Lower lobe of right lung (tissue), 2 donors: ENCODE measurements at places on chromosomes 11 and 22.
A peak's percentile ranks its signal among the peaks of the same experiment; 100 is the strongest.

DNA sequence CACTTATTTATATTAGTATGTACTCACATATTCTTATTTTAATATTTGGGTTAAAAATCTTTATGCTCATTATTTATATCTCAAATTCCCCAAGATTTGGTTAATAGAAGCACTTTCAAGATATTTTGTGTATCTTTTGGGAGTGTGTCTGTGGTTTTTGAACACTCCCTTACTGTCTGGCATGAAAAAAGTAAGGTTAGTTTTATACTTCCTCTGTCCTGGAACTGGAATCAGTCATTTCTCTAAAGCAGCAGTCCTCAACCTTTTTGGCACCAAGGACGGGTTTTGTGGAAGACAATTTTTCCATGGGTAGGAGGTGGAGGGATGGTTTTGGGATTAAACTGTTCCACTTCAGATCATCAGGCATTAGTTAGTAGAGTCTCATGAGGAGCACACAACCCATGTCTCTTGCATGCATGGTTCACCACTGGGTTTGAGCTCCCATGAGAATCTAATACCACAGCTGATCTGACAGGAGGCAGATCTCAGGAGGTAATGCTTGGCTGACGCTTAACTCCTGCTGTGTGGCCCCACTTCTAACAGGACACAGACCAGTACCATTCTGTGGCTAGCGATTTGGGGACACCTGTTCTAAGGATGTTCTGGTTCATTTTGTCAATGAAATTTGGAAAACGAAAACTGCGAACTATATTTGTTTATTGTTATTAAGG, 60.2 kb downstream of the CASP12 start:
- DNase-seq, result no peak

- no peak for DNase-seq
Observed at GRCh38 chr11:134270250-134270714, 5.9 kb upstream of the GLB1L3 start.

GRCh38 chr22:27470169-27470772, 331.3 kb downstream of the MN1 start:
- DNase-seq, result no peak

- DNase-seq, result no peak
Observed at GRCh38 chr11:65649656-65650546, 12.0 kb downstream of the SIPA1 start.

DNA sequence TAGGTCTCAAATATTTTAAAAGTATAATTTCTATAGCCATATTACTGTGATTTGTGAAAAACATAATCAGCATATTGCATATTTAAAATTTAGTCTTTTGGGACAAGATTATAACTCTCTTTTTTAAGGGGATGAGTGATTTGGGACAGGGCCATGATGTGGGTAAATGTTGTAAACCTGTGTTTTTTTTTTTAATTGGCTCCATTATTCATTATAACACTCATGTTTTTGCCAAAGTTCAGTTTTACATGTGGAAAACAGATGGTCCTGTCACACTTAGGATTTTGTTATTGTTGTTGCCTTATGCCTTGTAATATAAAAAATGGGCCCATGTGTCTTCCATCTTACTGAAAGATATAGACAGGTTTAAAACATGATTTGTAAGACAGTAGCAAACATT, 1413.5 kb upstream of the RAG2 start:
- no peak for DNase-seq

- no peak for DNase-seq
Observed at GRCh38 chr11:42773729-42774128, 538.1 kb upstream of the API5 start.

DNA sequence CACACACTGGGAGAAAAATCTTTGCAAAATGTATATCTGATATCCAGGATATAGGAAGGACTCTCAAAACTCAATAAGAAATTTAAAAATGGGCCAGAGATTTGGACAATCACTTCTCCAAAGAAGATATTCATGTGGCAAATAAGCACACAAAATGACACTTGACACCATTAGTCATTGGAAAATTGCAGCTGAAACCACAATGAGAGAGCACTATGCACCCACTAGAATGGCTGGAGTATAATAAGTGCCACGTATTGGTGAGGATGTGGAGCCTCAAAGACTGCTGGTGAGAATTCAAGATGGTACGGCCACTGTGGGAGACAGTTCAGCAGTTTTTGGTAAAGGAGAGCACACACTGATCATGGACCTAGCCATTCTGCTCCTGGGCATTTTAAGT, 12.8 kb upstream of the OSBPL5 start:
- no peak for DNase-seq

GRCh38 chr22:47059701-47060161, 297.3 kb downstream of the TBC1D22A start:
- DNase-seq, result no peak

GRCh38 chr22:24441406-24442351, 14.3 kb downstream of the ADORA2A start:
- no peak for DNase-seq

DNA sequence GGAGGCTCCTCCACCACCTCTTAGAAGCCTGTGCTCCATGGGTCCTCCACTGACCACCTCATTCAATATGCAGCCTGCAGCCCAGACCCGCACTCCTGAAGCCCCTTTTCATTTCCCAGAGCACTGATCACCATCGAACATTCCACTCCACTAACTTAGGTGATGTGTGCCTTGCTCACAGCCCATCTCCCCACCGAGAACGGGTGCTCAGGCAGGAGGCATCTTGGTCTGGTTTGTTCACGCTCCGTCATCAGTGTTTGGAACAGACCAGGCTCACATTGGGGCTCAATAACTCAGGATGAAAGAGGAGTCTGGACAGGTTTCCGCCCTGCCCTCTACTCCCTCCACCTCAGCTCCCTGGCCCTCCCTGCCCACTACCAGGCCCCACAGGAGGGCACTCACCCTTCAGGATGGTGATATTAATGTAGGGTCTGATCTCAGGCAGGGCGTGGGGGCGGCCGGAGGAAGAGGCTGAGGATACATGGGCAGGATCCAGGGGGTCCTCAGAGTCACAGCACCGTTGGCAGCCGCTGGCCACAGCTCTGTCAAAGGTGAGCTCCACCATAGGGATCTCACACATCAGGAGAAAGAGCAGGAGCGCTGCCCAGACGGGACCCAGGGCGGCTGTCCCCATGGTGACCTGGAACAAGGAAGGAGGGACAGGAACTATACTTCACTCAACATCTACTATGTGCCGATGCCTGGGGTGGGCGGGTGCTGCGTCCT, 3.1 kb downstream of the C1QTNF6 start:
- DNase-seq, result peak; percentile 28

GRCh38 chr11:16909359-16910035, 104.7 kb downstream of the PLEKHA7 start:
- no peak for DNase-seq

- no peak for DNase-seq
Observed at GRCh38 chr11:75850787-75851186, 35.8 kb downstream of the UVRAG start.

DNA sequence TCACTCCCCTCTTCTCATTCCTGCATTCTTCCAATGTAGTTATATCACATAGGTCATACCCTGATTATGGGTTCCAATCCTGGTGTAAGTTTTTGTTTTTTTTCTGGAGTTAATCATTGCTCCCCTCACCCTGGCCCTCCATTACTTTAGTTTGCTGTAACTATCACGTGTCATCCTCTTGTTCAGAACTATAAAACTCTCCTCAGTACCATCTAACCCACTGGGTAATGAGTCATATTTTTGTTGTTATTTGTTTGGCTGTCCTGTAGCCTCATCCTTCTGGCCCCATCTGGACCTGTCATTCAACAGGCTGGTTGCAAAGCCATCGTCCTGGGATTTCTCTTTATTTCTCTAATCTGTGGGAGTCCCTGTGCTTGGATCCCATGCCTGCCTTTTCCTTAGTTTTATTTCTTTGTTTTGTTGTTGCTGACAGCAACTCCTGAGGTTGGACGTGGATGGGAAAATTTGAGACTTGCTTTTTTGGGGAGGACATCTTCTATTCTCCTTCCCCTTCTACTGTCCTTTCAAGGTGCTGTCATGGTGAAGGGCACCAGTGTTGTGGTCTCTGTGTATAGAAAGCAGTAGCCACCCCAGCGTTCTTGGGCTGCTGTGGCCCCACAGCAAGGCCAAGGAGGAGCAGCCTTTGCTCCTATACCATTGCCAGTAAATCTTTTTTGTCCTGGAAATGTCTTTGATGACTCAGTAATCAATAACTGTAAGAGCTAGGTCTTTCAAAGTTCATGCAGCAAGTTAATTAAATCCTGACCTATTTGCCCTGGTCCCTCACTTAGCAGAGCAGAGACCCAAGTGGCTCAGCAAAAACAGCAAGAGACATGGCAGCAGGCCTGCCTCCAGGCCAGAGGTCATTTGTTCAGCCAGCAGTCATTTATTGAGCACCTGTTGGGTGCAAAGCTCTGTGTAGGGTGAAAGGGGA, 82.5 kb downstream of the C22orf31 start:
- no peak for DNase-seq

- DNase-seq, result no peak
Observed at GRCh38 chr22:29523761-29524160, 29.8 kb downstream of the THOC5 start.

- no peak for DNase-seq
Observed at GRCh38 chr11:2267306-2267850, 3.0 kb downstream of the ASCL2 start.

GRCh38 chr11:108392353-108392752, 75.0 kb downstream of the C11orf65 start:
- no peak for DNase-seq

GRCh38 chr11:11027288-11027687, 169.4 kb upstream of the ZBED5 start:
- DNase-seq, result no peak
